ENCODE measurements at places on chromosomes 2 and 18.
A peak's percentile ranks its signal among the peaks of the same experiment; 100 is the strongest.

DNA sequence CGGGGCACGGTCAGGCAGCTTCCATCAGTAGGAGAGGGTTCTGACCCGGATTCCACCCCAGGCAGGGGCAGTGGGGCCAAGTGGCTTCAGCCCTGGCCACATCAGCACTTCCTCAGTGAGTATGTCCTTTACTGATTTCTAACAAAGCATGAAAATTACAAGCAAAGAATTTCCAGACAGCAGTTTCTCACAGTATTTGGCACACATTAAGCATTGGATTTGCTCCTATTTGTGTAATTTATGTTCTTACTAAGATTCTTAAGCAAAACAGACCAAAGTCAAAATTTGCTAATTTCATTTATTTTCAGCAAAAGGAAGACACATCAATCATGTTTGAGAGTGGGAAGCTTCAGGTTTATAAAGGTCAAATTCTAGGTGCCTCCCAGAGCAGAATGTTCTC is 73.3 kb upstream of the NFATC1 start:
- DNase-seq, result no peak
- H3K36me3 ChIP-seq, result peaks cover 23% of the 10 kb centered on the region
- peaks cover 17% of the 10 kb centered on the region for H3K27me3 ChIP-seq
- H3K4me3 ChIP-seq, result no peak overlapping the region

GRCh38 chr2:102301867-102302362 is 9.4 kb upstream of the IL1RL1 start:
- H3K4me1 ChIP-seq, result peaks cover 10% of the 10 kb centered on the region
- peak overlapping the region; percentile 33 for H3K4me3 ChIP-seq
- DNase-seq, result peak; percentile 51
- H3K36me3 ChIP-seq, result no peaks in the 10 kb centered on the region
- peak overlapping the region; percentile 21 for H3K27ac ChIP-seq
- H3K27me3 ChIP-seq, result peaks cover 5% of the 10 kb centered on the region

DNA sequence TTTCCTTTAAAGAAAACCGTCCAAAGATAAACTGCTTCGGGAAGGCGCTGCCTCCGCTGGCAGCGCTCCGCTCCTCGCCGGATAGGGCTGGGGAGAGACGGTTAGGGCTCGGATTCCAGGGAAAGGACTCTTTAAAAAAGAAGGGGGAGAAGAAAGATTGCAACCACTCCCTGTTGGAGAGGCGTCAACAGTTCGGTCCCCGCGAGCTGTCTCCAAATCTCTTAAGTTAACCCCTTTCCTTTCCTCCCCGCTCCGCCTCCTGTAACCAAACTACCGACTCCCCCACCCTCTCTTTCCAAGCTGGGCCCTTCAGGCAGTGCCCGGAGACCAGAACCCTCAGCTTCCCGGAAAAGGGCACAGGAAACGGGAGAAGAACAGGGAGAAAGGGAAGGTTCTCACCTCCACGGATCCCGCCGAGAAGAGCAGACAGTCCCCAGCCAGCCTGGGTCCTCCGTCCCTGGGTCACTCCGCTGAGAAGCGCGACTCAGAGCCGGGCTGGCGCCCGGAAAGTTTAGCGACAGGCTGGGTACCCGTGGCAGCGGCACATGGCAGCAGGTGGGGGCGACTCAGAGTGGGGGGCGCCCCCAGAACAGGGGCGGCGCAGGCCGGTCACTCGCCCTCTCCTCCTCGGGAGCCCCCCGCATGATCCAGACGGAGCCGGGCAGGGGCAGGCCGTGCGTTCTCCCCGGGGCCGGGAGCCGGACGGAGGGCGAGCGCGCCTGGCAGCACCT is 675 bp downstream of the FZD5 start:
- no peak for DNase-seq
- H3K27me3 ChIP-seq, result peaks cover 17% of the 10 kb centered on the region
- no peaks in the 10 kb centered on the region for H3K36me3 ChIP-seq
- peaks cover 44% of the 10 kb centered on the region for H3K4me1 ChIP-seq
- H3K27ac ChIP-seq, result peak overlapping the region; percentile 53
- H3K4me3 ChIP-seq, result peak overlapping the region; percentile 87

GRCh38 chr2:192827735-192828134 is 633.0 kb upstream of the TMEFF2 start:
- H3K4me1 ChIP-seq, result no peaks in the 10 kb centered on the region
- H3K36me3 ChIP-seq, result no peaks in the 10 kb centered on the region
- no peak overlapping the region for H3K4me3 ChIP-seq
- H3K27ac ChIP-seq, result no peak overlapping the region
- no peak for DNase-seq
- no peaks in the 10 kb centered on the region for H3K27me3 ChIP-seq

DNA sequence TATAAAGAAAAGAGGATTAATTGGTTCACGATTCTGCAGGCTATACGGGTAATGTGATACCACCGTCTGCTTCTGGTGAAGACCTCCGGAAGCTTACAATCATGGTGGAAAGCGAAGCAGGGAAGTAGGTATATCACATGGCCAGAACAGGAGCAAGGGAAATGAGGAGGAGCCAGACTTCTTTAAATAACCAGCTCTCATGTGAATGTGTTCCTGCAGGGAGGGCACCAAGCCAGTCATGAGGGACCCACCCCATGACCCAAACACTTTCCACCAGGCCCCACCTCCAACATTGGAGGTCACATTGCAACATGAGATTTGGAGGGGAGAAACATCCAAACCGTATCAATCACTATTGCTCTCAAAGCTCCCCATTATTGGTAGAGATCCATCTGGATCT is 61.8 kb downstream of the EFEMP1 start:
- no peak for DNase-seq
- no peaks in the 10 kb centered on the region for H3K36me3 ChIP-seq
- H3K4me3 ChIP-seq, result no peak overlapping the region
- no peaks in the 10 kb centered on the region for H3K4me1 ChIP-seq

DNA sequence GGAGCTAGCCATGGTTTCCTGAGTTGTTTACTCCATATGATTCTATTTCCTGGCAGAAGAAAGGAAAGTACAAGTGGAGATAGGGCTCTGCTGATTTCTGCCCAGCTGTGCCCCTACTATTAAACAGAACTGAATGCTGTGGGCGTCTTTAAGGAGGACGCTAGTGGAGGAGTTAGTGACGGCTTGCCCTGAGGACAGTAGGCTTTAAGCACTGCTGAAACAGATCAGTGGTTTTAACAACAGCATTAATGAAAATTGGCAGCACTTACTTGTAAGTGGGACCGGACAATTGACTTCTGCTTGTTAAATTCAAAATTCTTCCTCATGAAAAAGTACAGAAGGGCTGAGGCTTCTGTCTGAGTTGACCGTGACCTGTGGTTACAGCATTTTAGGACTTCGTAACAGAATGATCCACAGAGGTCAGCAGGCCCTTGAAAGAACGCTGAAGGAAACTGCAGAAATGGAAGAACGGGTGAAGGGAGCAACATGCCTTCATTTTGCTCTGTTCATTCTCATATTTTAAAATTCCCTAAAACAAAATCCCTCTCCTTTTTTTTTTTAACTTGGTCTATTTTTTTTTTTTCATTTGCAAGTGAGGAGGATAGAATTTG is 80.6 kb upstream of the CCDC195 start:
- no peaks in the 10 kb centered on the region for H3K4me1 ChIP-seq
- no peak overlapping the region for H3K4me3 ChIP-seq
- DNase-seq, result no peak
- H3K27me3 ChIP-seq, result no peaks in the 10 kb centered on the region
- H3K27ac ChIP-seq, result no peak overlapping the region
- peaks cover 27% of the 10 kb centered on the region for H3K36me3 ChIP-seq

DNA sequence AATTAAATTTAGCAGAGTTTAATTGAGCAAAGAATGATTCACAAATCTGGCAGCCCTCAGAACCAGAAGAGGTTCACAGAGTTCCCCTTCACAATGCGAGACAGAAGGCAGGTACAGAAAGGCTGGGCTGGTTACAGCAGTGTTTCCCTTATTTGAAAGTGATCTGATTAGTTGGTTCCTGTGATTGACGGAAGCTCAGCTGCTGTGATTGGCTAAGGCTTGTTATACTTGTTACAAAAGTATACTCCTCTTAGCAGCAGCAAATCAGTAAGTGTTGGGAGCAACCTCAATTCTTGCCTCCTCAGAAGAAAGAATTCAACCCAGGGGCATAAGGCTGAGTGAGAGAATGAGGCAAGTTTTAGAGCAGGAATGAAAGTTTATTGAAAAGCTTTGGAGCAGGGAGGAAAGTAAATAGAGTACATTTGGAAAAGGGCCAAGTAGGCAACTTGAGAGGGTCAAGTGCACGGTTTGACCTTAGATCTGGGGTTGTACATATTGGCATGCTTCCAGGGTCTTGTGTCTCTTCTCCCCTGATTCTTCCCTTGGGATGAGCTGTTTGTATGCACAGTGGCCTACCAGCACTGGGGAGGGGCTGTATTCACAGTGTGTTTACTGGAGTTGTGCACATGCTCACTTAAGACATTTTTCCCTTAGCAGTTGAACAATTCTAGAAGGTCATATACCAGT is 431.8 kb upstream of the RAB12 start:
- no peak overlapping the region for H3K4me3 ChIP-seq
- DNase-seq, result no peak
- H3K36me3 ChIP-seq, result no peaks in the 10 kb centered on the region
- no peaks in the 10 kb centered on the region for H3K4me1 ChIP-seq

- H3K36me3 ChIP-seq, result no peaks in the 10 kb centered on the region
- no peak overlapping the region for H3K4me3 ChIP-seq
- peaks cover 27% of the 10 kb centered on the region for H3K27me3 ChIP-seq
- no peak overlapping the region for H3K27ac ChIP-seq
- peaks cover 6% of the 10 kb centered on the region for H3K4me1 ChIP-seq
- DNase-seq, result no peak
Observed at GRCh38 chr2:232927793-232928550, 57.9 kb downstream of the SNORC start.

- H3K4me1 ChIP-seq, result no peaks in the 10 kb centered on the region
- no peak overlapping the region for H3K4me3 ChIP-seq
- no peak for DNase-seq
- H3K27ac ChIP-seq, result no peak overlapping the region
- H3K36me3 ChIP-seq, result no peaks in the 10 kb centered on the region
Observed at GRCh38 chr2:48954311-48954710, 198.8 kb upstream of the LHCGR start.

DNA sequence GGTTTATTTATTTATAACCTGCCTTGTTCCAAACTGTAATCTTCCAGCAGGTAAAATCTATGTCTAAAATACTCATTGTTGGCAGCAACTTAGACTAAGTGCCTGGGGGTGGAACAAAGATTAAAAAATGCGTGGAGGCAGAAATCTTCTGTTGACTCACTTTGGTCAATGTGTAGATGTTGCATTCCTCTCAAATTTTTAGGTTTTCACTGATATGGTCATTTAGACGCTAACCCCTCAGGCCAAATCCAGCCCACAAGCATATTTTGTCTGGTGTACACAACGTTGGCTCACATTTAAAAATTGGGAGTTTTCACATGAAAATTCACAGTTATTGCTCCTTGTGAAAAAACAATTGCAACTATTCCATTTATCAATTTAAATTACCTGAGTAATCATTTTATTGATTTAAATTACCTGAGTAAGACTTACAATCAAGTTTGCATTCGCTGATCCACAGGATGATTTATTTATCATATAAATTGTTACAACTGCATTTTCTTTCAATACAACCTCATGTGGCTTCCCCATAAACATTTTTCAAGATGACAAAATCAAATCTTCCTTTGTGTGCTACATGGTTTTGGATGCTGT is 564.2 kb downstream of the TSN start:
- no peak overlapping the region for H3K4me3 ChIP-seq
- peaks cover 1% of the 10 kb centered on the region for H3K27me3 ChIP-seq
- H3K4me1 ChIP-seq, result no peaks in the 10 kb centered on the region
- DNase-seq, result no peak

- H3K27ac ChIP-seq, result no peak overlapping the region
- H3K36me3 ChIP-seq, result no peaks in the 10 kb centered on the region
- H3K4me1 ChIP-seq, result no peaks in the 10 kb centered on the region
- H3K27me3 ChIP-seq, result peaks cover 6% of the 10 kb centered on the region
Observed at GRCh38 chr2:44852594-44852993, 88.9 kb upstream of the SIX3 start.

- H3K36me3 ChIP-seq, result no peaks in the 10 kb centered on the region
- DNase-seq, result no peak
- H3K27ac ChIP-seq, result no peak overlapping the region
- H3K4me1 ChIP-seq, result no peaks in the 10 kb centered on the region
- peaks cover 1% of the 10 kb centered on the region for H3K27me3 ChIP-seq
- no peak overlapping the region for H3K4me3 ChIP-seq
Observed at GRCh38 chr2:167504061-167504460, 615.8 kb downstream of the XIRP2 start.

DNA sequence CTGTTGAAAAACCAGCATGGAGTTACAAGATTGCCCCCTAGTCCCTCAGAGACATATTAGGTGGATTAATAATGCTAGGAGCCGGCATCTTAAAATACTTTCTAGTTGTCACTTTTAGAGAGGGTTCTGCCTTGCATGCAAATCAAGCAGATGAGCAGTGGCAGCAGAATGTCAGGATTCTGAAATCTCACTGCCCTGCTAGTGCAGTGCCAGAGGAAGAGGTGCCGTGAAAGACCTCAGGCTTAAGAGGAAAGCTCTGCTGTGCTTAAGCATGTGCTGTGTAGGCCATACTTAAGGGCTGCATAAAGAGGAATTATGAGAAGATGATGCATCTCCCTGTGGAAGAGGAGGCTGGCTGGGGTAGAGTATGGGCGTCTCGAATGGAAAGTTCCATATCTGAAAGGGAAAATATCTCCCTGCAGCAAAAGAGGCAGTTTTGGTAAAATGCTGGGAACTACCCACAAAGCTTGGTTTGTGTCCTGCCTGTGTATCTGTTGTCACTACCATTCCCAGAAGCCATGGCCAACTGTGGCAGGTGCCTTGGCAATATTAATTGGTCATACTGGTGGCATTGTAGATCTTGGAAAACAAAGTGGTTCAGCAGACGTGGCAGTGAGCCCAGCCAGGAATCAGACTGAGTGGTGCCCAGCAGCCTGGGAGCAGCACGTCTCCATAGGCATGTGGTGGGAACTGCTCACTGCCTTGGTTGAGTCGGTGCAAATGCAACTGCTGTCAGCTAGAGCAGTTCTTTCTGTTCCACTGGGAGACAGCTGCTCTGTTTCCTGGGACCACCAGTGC is 131.9 kb downstream of the EVA1A start:
- peaks cover 3% of the 10 kb centered on the region for H3K36me3 ChIP-seq
- no peak for DNase-seq
- no peak overlapping the region for H3K27ac ChIP-seq
- H3K4me3 ChIP-seq, result no peak overlapping the region
- H3K27me3 ChIP-seq, result peaks cover 1% of the 10 kb centered on the region

- no peak overlapping the region for H3K27ac ChIP-seq
- H3K27me3 ChIP-seq, result peaks cover 2% of the 10 kb centered on the region
- DNase-seq, result no peak
Observed at GRCh38 chr2:208546860-208547650, 140.5 kb downstream of the PTH2R start.

DNA sequence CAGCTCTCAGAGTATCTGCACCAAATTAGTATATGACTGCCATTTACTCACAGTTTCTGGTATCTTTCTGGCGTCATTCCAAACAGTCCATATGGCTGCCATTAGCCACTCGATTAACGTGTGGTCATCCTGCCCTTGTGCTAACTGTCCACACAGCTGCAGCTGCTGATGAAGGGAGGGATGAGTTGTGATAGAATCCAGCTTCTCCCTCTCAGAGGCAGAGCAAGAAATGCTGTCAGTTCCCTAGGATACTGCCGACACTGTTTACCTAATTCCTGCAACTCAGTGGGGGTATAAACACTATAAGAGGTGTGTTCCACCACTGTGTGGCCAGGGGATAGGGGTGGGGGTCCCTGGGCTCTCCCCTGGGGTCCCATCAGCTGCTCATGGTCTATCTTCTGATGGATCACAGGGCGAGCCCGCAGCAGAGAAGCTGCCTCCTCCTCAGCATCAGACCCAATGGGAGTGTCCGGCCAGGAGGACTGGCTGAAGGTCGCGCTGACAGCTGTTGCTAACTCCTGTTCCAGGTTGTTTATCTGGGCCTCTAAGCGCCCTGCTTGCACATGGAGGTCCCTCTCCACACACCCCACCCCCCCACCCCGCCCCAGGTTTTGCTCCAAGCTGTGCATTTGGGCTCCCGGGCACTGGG is 17.3 kb upstream of the KLHL23 start:
- peaks cover 3% of the 10 kb centered on the region for H3K4me1 ChIP-seq
- no peaks in the 10 kb centered on the region for H3K27me3 ChIP-seq
- no peak overlapping the region for H3K27ac ChIP-seq
- no peak overlapping the region for H3K4me3 ChIP-seq

Measured in immature natural killer cell (primary cell).